ENCODE measurements at places on chromosomes 2 and 18.

- DNase-seq, result peak; percentile 100
These were observed 37.2 kb upstream of the APCDD1 start for GRCh38 chr18:10417191-10417590.

GRCh38 chr2:175976391-175977157 is 25.5 kb downstream of the LNPK start:
- no peak for DNase-seq

DNA sequence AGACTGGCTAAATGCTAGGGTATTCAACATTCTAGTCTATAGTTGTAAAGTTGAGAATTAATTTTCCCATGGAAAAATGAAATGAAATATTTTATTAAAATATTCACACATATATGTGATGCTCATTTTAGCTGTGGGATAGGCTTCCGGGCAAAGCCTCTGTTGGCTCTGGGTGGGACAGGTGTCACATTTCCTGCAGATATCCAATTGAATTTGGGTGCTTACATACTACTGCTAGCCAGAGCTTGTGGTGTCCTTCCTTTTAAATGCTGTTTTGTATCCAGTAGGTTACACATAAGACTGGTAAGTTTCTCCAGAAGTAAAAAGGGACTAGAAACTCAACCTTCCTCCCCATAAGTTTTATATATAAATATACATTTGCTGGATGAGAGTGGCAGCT is 73.8 kb downstream of the RPRM start:
- DNase-seq, result no peak

- no peak for DNase-seq
These were observed 1288.7 kb downstream of the CNTNAP5 start for GRCh38 chr2:125313806-125314205.

DNA sequence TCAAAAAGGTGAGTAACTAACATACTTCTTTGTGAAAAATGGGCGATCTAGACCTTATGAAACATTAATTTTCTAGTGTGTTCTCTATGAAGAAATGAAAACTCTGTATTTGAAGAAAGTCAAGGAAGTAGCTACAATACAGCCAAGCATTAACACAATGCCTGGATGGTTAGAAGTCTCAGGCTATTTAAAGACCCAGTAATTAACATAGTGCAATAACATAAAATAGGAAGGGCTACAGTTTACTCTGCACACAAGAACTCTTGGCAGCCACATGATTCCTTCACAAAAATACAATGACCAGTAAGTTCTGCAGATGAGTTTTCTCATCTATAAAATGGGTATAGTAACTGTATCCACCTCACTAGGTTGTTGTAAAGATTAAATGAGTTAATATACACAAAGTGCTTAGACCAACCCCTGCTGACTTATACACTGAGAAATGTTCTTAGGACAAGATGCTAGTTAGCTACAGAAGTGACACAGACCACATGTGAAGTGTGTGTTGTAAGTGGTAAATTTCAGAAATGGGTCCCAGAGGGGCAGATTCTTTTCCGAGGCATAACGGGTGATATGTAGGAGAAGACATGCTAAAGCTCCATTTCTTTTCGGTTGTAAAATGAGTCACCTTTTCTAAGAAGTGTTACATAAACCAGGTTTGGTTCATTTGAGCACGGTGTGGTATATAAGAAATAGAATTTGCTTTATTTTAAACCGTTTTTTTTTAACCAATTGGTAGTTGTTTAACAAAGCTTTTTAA is 61.8 kb downstream of the CXCR4 start:
- no peak for DNase-seq

- no peak for DNase-seq
These were observed 9.9 kb downstream of the TLK1 start for GRCh38 chr2:171150694-171151285.

All from mammary epithelial cell (primary cell).